ENCODE measurements at places on chromosomes 16 and 17. TPM values are rescaled to one million over a fixed set of nuclear protein-coding genes. Genes with fewer than 3 reads are reported as not detected.

RNF135 gene
- 16.4 TPM for total RNA-seq

ATP1B2 gene
- not detected for total RNA-seq

MT3 gene
- total RNA-seq = not detected

PDILT gene
- total RNA-seq = not detected

SOCS1 gene
- not detected for total RNA-seq

TMED6 gene
- not detected for total RNA-seq

MT4 gene
- not detected for total RNA-seq

FBXL16 gene
- 0.67 TPM for total RNA-seq

MT1A gene
- not detected for total RNA-seq

HOXB3 gene
- total RNA-seq = 4.6 TPM

SLC5A10 gene
- total RNA-seq = not detected
